ENCODE measurements at places on chromosomes 5 and 9.

- peak; percentile 84 for DNase-seq
These were observed 8.5 kb upstream of the ACSL6 start for GRCh38 chr5:132019857-132020555.

DNA sequence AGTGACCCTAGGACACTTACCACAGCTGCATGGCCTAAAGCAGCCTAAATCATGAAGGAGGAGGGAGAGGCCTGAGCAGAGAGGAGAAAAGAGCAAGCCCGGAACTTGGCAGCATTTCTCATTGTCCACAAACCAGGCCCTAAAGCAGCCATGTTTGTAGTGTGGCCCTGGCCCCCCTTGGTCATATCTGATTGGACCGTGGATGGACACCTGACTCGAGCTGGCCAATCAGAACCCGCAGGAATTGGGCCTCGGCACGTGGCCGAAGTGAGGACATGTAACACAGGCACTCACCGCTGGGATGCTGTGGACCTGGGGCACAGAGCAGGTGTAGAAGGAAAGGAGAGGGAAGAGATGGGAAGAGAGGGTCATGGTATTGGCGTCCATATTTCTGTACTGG lies 56.9 kb downstream of the ASS1 start:
- no peak for DNase-seq

- DNase-seq = peak; percentile 39
These were observed 16.4 kb upstream of the PDCD1LG2 start for GRCh38 chr9:5493679-5494511.

DNA sequence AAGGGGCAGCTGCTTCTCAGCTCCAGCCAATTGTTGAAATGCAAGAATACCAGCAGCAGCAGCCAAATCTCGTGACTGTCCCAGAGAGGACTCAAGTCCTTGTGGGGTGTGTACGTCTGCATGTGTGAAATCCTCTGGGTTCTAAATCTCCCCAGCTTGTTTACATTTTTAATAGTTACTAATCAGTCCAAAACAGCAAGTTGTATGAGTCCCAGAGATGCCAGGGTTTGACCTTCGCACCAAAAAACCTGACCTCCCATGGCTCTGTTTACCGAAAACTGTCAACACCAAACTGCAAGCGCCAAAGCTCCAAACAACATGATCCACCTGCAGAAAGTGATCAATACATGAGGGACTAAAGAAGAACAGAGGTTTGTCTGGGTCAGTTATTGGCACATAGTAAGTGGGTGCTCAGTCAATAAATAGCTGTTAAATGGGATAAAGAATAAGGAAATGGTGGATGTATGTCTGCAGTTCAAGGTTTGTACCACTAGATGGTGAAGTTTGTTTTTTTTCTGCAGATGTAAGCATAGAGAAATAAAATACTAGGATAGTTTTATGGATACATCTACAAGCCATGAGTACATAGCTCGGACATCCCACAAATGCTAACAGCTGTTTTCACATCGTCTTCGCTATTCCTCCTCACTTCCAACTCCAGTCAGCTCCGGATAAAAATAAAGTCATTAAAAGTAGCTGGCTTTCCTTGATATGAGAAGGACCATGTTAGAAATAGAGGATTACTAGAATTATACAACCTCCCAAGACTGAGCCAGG lies 85.3 kb upstream of the ADRB2 start:
- no peak for DNase-seq

GRCh38 chr5:144013816-144014215 lies 156.6 kb downstream of the YIPF5 start:
- no peak for DNase-seq

DNA sequence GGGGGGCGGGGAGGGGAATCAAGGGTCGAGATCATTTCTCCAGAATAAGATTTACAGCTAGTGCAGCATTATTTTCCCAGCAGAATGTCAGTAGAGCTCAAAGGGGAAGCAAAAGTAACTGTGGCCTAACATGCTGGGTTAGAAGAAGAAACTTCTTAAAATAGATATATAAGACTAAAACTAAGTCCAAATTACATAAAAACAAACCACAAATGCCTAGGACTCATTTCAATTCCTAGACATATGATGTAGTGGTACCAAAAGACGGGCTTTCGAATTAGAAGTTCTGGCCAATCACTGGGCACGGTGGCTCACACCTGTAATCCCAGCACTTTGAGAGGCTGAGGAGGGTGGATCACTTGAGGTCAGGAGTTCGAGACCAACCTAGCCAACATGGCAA lies 20.8 kb upstream of the MELK start:
- DNase-seq = no peak

DNA sequence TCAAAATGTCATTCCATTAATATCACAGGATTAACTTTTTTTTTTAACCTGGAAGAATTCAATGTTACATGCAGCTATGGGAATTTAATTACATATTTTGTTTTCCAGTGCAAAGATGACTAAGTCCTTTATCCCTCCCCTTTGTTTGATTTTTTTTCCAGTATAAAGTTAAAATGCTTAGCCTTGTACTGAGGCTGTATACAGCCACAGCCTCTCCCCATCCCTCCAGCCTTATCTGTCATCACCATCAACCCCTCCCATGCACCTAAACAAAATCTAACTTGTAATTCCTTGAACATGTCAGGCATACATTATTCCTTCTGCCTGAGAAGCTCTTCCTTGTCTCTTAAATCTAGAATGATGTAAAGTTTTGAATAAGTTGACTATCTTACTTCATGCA lies 20.6 kb downstream of the PCA3 start:
- DNase-seq = no peak

DNA sequence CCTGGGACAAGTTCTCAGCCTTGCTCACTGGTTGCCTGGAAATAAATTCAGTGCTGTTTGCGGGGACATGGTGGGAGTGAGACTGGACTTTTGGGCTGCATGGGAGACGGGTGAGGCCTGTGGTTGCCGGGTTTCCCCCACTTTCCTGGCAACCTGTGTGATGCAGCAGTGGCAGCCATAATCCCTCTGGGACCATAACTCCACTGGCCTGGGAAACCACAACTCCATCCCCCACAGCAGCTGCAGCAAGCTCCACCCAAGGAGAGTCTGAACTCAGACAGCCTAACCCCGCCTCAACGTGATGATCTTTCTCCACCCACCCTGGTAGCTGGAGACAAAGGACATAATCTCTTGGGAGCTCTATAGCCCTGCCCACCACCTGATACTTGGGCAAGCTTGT lies 349.9 kb downstream of the PIK3R1 start:
- no peak for DNase-seq

- no peak for DNase-seq
These were observed 149.4 kb downstream of the CWC27 start for GRCh38 chr5:64918083-64918482.

- no peak for DNase-seq
These were observed 33.1 kb upstream of the HTR4 start for GRCh38 chr5:148687427-148687826.

GRCh38 chr5:1280177-1281037 lies 14.5 kb downstream of the TERT start:
- no peak for DNase-seq

GRCh38 chr9:90891308-90892040 lies 89.9 kb downstream of the SYK start:
- no peak for DNase-seq

DNA sequence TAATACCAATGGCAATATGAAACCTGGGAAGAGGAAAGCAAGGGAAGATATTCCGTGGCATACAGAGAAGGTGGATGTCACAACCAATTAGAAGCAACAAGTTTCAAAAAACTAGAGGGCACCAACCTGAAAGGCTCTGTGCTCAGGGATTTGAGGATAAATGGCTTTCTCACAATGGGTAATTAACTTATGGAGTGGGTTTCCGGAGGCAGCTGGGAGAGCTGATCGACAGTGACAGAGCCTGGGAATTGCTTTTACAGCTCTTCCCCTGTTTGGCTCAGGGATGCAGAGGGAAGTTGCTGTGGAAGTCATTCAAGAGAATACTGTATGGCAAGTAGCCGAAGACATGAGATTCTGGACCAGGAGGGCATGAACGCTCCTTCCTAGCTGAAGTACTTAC lies 237.0 kb downstream of the KIF4B start:
- no peak for DNase-seq

- peak; percentile 65 for DNase-seq
These were observed at the start of gene IL11RA for GRCh38 chr9:34651876-34652601. Gene IL11RA (plus strand): TSS chr9:34652185. CDS start chr9:34655218, 3,033 bp downstream.

GRCh38 chr5:160921423-160922285 lies 69.6 kb upstream of the ATP10B start:
- DNase-seq = no peak

DNA sequence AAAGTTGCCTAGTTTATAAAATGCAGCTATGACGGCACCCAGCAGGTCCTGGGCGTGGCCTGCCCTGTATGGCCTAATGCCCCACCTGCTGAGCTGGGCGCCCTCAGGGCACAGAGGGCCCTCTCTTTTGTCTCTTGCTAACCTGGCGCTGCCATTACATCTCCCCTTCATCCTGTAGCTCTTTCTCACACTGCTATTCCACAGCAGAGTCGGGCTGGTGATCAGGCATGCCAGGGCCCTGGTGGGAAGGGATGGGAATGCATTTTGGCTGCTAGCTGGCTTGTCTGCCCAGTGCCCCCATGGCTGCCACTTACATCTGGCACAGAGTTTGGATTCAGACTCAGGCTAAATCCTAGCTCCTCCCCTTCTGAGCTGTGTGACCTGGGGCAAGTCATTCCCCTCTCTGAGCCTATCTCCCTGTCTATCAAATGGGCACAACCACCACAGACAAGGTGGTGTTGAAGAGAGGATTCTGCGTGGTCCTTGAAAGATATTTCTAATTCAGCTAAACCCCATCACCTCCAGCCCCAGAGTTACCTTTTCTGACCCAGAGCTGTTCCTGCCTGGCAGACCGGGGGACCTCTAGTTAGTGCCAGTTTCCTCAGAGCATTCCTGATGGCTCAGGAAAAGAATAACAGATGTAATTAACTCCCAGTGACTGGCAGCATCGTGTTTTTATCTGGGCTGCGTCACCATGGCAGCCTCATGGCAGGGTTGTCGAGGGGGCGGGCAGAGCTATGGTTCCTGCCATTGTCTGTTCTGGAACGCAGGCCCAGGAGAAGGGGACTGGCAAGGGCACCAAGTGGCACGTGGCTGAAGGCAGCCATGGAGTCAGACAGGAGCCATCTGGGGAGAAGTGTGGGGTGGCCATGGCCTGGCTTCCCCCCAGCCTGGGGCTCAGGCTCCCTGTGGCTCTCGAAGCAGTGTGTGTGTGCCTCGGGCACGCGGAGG lies 6.3 kb downstream of the PRR7 start:
- DNase-seq = no peak

GRCh38 chr5:172558076-172558976 lies 82.7 kb upstream of the NEURL1B start:
- DNase-seq = no peak

DNA sequence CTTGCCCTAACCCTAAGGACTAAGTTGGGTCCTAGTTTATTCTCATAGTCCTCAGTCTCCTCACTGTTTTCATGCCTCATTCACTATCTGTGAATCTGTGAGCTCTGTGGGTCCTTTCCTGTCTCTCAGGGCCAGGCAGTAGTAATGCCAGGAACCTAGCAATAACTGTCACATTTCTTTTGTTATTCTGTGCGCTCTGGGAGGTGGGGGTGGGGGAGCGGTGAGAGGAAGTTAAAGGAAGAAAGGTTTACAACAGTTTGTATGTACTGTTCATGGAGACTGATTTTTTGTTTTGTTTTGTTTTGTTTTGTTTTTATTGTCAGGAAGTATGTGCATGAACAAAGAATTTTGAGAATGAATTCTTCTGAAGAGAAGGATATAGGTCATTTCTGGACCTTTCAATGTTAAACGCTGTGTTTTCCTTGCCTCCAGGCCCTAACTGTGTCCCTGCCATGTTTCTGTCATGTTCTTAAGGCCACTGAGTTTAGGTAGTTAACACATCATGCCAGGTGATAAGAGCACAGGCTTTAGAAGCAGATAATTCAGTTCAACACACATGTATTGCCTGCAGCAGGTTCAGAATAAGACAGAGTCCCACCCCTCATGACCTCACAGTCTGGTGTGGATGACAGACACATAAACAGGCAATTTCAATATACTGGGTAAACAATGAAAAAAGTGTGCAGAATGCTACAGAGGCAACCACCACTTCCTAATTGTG lies 13.3 kb upstream of the FEM1C start:
- no peak for DNase-seq

- DNase-seq = no peak
These were observed 158.5 kb downstream of the SLIT3 start for GRCh38 chr5:169142264-169142970.

GRCh38 chr5:7779019-7780005 lies 71.6 kb downstream of the CFAP90 start:
- no peak for DNase-seq

GRCh38 chr5:6711409-6712141 lies 1.7 kb upstream of the TENT4A start:
- no peak for DNase-seq
